NCI-H1436 (cell line): ENCODE measurements at places on chromosomes 2 and 18.

- DNase-seq: no peak
Observed at GRCh38 chr2:41763141-41763540, 284.7 kb upstream of the PKDCC start.

DNA sequence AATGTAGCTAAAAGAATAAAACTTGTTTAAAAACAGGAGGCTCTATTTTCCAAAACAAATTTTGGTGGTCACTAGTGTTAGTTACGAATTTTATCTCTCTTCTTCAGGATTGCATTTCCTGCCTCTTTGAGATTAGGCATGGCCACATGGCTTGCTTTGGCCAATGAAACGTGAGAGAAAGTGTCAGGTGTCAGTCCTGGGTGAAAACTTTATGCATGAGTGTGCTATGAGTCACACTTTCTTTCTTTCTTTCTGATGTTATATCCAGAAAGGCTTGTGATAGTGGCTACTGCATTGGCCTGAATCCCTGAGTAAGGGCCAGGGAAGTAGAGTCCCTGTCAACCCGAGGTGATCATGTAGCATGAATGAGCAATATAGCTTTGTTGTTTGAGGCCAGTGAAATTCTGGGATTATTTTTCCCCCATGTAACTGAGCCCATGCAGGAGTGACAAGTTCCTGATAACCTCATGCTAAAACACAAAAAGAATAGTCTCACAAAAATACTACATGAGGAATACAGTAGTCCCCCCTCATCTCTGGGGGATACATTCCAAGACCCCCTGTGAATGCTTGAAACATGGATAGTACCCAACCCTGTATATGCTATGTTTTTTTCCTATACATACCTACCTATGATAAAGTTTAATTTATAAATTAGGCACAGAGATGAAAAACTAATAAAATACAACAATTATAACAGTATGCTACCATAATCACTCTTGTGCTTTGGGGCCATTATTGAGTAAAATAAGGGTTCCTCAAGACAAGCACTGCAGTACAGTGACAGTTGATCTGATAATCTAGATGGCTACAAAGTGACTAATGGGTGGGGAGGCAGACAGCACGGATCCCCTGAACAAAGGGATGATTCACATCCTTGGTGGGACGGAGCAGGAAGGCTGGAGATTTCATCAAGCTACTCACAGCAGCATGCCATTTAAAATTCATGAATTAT, 109.5 kb downstream of the CDC42EP3 start:
- no peak for DNase-seq

GRCh38 chr2:112312821-112313220, 37.4 kb downstream of the ZC3H6 start:
- DNase-seq: no peak

DNA sequence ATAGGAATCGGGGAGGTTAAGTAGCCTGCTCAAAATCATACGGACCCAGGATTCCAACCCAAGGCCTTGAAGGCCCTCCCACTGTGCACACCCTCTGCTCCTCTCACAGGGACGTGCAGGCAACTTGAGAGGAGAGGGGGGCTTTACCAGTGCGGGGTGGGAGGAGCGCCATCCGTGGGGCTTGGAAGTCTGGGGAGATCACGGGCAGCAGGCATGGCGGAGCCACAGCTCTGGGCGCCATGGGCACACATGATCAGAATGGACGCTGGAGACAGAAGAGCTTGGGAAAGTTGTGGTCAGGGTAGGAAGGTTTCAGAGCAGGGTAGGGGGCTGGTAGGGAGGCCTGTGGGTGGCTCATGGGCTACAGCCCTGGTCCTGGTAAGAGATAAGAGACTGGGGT, 70.7 kb downstream of the TFCP2L1 start:
- no peak for DNase-seq

DNA sequence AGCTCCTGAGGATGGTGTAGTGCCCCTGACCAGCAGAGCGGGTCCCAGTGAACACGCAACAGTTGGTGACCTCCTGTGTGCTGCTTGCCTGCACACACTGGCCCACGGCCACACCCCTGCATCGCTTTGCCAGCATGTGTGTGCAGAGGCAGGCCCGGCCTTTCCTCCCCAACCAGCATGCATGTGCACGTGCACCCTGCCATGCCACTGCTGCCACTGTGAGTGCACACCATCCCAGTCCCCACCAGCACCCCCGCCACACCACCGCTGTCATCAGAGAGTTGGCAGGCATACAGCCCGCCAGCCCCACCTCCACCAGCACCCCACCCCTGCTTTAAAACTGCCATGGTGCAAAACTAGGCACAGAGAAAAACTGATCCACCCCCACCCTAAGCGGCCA, 197.4 kb upstream of the SRD5A2 start:
- no peak for DNase-seq

GRCh38 chr18:79252904-79253633, 142.7 kb upstream of the NFATC1 start:
- no peak for DNase-seq

GRCh38 chr18:76443519-76444445, 51.3 kb downstream of the ZNF516 start:
- no peak for DNase-seq

DNA sequence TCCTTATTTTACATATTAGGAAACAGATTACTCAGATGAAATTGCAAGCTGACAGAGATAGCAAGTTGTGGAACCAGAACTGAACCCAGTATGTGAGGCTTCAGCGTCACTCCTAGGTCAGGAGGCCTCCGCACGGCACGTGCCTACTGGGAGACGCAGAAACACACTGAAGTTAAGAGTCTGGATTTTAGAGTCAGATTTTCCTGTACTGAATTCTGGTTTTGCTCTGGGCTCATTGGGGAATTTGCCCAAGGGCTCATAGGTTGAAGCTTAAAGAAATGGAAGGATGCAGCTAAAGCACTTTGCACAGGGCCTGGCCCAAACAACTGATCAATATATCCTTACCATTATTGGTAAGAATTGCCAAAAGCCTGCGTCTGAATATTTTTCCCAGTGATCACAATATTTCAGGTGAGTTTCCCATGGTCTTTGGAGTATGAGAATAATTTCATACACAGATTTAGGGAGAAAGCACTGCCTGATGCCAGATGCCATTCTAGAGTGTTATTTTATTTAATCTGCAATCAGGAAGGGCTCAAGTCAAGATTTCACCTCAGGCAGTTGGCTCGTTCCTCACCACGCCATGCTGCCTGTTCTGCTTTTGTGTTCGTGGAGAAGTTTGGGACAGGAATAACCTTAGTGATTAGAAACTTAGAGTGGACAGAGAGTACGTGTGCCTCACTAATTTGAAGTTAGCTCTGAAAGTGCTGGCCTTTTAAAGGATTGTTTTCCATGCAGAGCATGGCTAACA, 331.9 kb downstream of the MYCN start:
- no peak for DNase-seq

GRCh38 chr2:128390256-128390990, 71.8 kb upstream of the HS6ST1 start:
- no peak for DNase-seq

DNA sequence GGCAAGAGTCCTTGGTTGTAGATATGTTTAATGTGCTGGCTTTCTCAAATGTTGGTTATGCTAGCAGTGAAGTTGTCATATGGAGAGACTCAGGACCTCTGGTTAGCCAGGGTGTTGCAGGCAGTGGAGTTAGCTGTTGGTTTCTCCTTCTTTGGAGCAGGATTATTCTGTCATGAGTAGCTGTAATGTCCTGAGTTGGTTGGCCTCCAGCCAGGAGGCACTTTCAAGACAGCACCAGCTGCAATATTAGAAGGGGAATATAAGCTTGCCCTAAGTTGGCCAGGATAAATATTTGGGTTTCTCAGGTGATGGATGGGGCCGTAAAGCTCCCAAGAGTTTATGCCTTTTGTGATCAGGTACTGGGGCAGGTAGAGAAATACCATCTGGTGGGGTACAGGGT, 65.5 kb downstream of the MSTN start:
- DNase-seq: no peak

- DNase-seq: no peak
Observed at GRCh38 chr2:73141896-73142295, 29.1 kb upstream of the RAB11FIP5 start.
